Activated CD4-positive, alpha-beta T cell treated with anti-CD3 and anti-CD28 coated beads for 48 hours (primary cell): ENCODE measurements at places on chromosomes 2 and 18.

DNA sequence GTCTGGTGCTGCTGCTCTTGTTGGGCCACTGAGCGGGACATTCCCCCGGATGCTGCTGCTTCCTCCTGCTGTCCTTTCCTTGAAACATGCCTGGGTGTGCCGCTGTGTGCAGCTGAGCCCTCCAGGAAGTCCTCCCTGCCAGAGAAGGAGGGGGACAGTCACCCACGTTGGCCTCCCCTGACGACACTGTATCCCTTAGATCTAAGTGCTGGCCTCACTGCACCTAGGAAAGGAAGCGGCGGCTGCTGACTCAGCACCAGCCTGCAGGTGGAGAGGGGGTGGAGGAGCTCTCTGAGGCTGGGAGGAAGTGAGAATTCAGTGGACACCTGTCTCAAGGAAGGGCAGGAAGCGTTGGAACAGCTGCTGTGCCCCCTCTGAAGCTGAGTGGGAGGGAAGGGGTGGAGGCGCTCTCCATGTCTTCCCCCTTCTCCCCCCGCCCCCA lies 239.8 kb downstream of the HAUS1 start:
- peak; percentile 68 for DNase-seq

GRCh38 chr2:225668606-225669266 lies 269.2 kb downstream of the NYAP2 start:
- no peak for DNase-seq

GRCh38 chr18:31241900-31242409 lies 76.0 kb upstream of the DSG1 start:
- no peak for DNase-seq

GRCh38 chr2:223155956-223156355 lies 104.0 kb downstream of the KCNE4 start:
- DNase-seq = no peak

DNA sequence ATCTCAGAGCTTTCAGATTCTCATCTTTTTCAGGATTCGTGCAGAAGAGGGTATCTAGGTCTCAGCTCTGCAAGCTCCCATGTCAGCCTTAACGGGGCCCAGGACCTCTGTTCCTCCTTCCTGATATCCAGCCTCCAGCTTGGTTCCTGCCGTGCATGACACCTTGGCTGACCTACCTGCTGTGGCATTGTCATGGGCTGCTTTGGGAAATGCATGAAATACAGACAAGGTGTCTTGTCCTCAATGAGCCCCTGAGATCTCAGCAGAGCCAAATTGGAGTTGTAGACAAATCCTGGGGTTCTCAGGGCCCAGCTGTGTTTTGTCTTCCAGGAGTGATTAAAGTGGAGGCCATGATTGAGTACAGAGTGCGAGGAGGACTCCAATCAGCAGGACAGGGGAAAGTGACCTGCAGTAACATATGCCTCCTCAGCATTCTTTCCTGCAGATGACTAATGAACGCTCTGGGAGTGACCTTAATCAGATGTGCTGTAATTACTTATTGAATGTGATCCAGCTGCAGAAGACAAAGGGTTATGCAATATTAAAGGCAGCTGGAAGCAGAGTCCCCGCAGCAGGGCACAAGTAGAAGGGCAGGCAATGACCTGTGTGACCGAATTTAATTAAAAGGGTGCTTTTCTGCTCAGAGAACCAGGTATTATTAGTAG lies 141.1 kb downstream of the CCBE1 start:
- no peak for DNase-seq

DNA sequence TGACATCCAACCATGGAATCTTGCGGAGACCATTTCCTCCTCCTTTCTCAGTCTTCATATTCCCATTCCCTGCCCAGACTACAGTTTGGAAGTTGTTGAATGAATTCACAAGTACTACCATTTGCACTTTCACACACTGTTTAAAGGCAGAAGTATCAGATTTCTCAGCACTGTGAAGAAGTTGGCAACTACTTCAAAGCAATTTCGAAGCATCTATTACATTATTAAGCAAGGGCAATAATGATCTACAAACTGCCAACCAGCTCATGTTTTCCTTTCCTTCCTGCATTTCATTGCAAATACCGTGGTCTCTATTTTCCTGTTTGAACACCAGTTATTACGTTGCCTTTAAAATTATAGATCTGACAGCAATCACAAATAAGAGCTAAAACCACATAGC lies 105.5 kb downstream of the IRS1 start:
- no peak for DNase-seq

GRCh38 chr2:29688429-29688828 lies 233.0 kb downstream of the ALK start:
- DNase-seq = no peak

DNA sequence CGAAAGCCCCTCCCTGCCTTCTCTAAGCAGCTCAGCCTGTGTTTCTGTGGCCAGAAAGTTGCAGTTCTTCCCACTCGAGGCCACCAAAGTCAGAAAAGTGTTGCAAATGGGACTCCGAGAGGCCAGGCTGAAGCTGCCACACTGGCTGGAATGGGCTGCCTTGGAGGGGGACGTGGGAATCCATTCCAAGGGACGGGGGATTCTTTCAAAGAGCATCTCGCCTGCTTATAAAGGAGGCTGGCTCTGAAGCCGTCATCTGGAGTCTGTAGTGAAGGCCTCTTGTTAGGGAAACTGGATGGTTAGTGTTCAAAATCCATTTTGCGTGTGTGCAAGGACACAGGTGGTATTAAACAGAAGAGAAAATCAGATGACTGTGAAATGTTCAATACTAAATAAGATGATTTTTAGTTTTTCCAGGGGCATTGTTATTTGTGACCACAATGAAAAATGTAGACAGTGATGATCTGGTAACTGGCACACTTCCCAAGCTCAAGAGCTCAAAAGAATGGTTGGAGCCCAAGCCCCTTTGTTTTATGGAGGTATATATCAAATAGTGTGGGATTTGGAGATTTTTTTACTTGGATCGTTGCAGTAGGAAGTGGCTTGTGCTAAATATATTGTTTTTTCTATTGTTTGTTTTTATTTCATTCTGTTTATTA lies 782 bp downstream of the FAM228B start:
- DNase-seq = no peak

- no peak for DNase-seq
Measured at GRCh38 chr2:131580187-131580586, 52.5 kb downstream of the CCDC74A start.

DNA sequence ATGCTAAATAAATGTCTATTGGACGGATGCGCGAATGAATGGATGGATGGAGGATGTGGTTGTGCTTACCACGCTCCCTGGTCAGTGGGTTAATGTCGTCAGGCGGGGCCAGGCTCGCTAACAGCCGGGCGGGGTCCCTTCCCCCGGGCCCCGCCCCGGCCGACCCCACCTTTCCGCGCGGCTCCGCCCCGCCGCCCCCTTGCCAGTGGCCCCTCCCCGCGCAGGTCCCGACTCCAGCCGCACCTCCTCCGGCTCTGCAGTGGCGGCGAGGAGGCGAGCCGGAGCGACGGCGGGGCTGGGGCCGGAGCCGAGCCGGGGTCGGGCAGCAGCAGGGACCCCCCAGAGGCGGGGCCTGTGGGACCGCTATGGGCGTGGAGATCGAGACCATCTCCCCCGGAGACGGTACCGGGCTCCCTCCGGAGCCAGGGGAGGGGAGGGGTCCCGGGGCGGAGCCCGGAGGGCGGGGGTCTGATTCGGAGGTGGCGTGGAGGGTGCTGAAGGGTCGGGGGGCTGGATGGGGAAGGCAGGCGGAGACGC lies at the start of gene FKBP1B:
FKBP1B (plus strand) TSS at position 257 of the 537 bp plus-strand sequence; CDS start at position 366, 109 bp downstream.
- DNase-seq = peak; percentile 61
